ENCODE measurements at places on chromosomes 11 and 22.

DNA sequence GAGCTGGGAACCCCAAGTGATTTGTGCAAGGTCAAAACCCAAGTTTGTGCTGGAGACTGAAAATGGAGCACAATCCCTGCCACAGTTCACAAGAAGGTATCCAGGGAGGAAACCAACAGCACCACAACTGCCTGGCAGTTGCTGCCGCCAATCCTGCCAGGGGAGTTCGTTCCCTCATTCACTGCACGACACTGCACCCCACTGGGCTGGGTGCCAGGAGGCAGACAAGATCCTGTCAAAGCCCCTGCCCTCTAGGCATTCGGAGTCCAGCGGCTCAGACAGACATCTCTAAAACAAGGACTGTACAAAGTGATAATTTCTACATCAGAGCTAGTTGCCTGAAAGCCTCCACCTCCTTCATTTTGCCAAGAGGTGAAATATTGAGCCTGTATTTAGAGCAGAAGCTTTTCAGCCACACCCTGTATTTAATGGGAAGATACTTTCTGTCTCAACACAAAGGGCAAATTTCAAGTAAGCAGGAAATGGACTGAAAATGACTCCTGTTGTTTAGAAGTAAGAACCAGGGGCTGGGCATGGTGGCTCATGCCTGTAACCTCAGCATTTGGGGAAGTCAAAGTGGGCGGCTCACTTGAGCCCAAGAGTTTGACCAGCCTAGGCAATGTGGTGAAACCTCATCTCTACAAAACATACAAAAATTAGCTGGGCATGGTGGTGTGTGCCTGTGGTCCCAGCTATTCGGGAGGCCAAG is 277.4 kb upstream of the NARS2 start:
- no peak for DNase-seq

GRCh38 chr11:57353852-57354251 is 15.7 kb downstream of the P2RX3 start:
- DNase-seq, result no peak

- DNase-seq, result no peak
Measured at GRCh38 chr11:7532405-7533145, 18.8 kb downstream of the PPFIBP2 start.

DNA sequence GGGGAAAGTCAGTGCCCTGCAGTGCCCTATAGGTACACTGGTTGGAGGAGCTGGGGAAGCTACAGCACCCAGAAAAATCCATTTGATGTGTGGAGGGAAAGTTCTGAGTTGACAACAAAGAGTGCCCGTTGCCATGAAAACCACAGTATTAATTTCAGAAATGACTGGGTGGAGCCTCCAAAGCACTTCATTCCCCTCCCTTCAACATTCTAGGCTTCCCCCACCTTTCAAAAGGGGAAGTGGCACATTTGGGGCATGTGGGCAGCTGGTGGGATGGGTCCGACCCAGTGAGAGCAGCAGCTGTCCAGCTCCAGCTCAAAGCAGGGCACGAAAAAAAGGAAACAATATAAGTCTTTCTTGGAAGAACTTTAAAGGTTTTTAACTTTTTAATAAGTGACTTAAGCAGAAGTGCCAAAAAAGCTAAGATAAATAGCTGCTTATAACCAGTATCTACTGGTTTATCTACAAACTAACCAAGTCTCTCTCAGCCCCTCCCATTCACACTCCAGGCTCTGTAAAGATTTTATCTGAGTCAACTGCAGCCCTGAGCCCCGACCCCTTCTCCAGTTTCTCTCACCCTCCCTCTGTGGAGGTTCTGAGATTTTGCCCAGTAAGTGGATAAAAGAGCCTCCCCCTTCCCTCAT is 9.0 kb upstream of the AHNAK start:
- no peak for DNase-seq

GRCh38 chr11:75925785-75926164 is 110.8 kb downstream of the UVRAG start:
- no peak for DNase-seq

DNA sequence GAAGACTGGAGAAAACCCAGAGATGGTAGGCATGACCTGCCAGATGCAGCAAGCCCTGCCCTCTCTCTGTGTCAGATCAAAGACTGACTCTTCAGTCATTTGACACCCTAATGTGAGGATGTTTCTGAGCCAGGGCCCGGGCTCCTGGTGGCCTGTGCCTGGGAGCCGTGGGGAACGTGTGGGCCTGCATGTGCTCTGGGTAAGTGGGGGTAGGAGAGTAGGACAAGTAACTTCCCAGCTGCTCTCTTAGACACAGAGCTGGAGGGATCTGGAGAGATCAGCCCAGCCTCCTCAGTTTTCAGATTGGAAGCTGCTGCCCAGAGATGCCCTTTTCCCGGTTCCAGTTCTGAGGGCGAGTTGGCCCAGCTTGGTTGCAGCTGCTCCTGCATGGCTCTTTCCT is 110.8 kb downstream of the TEAD1 start:
- no peak for DNase-seq

GRCh38 chr11:81970886-81971285 is 762.8 kb downstream of the FAM181B start:
- DNase-seq, result no peak

DNA sequence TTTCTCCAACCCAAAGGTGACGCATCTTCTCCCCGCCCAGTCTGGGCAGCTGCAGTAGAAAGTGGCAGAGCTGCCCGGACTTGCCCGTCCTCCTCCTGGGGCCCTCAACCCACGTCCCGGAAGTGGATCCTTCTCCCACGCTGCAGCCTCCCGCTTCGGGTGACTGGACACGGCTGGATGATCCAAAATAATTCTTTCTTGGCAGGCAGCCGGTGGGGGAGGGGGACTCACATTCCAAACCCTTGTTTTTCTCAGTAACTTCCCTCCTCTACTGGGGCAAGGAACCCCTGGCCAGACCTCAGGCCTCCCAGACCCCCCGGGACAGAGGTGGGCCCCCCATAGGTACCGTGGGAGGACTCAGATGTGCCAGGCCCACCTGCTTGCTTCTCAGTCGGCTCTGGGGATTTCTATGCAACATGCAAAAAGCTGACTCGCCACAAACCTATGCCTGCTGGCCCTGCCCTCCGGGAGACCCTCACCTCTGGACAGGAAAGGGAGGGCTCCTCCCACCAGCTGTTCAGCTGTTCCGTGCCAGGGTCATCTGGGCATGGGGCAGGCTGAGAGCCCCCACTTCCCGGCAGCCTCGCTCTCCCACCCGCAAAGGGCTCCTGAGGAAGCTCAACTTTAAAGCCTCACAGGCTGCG is 1.4 kb downstream of the PLXNB2 start:
- peak; percentile 93 for DNase-seq

- DNase-seq, result no peak
Measured at GRCh38 chr22:45717789-45718188, 46.2 kb downstream of the ATXN10 start.

DNA sequence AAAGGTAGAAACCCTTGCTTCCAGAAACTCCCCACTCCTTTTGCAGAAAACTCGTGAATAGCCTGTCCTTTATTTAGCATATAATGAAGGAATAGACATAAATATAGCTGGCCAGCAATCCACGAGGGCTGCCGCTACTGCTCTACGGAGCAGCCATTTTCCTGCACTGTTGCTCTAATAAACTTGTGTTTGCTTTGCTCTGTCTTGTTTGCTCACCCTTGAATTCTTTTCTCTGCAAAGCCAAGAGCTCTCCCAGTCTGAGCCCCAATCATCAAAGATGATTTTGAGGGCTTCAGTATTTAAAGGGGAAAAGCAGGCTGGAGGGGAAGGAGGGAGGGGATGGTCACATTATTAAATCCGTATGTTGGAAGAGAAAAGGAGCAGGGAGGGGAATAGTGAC is 16.6 kb upstream of the CHKA start:
- DNase-seq, result no peak

DNA sequence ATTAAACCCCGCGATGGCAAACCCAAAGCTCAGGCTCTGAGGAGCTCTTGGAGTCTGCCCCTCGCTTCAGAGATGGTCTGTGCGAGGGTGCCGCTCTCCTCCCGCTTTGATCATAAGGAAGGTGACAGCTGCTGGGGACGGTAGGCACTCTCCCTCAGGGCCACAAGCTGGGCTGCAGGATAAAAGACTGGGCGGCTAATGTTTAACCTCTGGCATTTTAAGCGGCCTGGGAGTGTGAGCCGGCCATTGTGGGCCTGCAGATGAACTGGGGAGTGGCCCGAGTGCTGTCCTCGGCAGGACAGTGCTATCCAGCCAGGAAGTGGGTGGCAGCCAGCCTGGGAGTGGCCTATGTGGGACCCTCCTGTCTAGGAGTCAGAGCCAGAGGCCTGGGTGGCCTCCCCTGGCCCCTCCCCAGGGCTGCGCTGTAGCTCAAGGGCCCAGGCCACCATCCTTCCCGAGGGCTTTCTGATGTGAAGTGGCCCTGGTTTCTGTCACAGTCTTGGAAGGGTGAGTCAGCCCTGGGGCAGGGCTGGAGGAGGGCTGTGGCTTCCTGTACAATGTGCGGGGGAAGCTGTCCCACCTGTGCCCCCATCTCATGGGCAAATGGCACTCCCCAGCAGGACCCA is 58.7 kb upstream of the PRODH start:
- DNase-seq, result no peak

All from esophagus muscularis mucosa (tissue), 4 donors.